Immature natural killer cell (primary cell): ENCODE measurements at places on chromosomes 11 and 22.

GRCh38 chr22:17152971-17153370 is 6.1 kb downstream of the HDHD5 start:
- DNase-seq: no peak

- no peak for DNase-seq
Observed at GRCh38 chr11:3055891-3056290, 1.3 kb downstream of the CARS1 start.

GRCh38 chr11:76748948-76749347 is 34.2 kb upstream of the TSKU start:
- no peak for DNase-seq

DNA sequence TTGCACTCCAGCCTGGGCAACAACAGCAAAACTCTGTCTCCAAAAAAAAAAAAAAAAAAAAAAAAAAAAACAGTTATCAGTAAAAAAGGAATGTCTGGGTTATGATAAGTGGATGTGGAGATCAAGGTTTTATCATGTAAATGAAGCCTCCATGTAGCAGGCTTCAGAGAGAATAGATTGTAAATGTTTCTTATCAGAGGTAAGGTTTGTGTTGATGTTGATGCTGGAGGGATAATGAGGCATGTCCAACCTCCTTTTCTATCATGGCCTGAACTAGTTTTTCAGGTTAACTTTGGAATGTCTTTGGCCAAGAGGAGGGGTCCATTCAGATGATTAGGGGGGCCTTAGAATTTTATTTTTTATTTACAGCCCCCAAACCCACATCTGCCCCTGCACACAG is 35.4 kb upstream of the TREH start:
- DNase-seq: no peak

GRCh38 chr11:36313750-36314433 is 17.8 kb downstream of the PRR5L start:
- no peak for DNase-seq

DNA sequence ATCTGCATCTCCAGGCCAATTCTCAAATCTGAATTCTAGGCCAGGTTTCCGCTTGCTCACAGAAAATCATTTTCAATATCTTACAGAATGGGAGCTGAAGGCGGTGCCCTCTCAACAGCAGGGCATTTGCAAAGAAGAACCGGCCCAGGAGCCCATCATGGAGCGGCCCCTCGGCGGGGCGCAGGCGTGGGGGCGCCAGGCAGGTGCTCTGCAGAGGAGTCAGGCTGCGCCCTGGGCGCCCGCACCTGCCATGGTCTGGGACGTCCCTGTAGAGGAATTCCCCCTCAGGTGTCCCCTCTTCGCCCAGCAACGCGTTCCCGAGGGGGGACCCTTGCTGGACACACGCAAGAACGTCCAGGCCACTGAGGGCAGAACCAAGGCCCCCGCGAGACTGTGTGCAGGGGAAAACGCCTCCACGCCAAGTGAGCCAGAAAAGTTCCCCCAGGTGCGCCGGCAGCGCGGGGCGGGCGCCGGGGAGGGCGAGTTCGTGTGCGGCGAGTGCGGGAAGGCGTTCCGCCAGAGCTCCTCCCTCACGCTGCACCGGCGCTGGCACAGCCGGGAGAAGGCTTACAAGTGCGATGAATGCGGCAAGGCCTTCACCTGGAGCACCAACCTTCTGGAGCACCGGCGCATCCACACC is 11.5 kb downstream of the ZNF74 start:
- DNase-seq: no peak

- no peak for DNase-seq
Observed at GRCh38 chr11:3182462-3182852, 17.3 kb upstream of the OSBPL5 start.

GRCh38 chr22:29337631-29338284 is 22.3 kb upstream of the RASL10A start:
- DNase-seq: no peak

GRCh38 chr22:37427135-37427710 is at the start of gene ELFN2:
Gene ELFN2 (minus strand): TSS chr22:37427479. CDS start chr22:37375534, 51,945 bp downstream.
- no peak for DNase-seq

- no peak for DNase-seq
Observed at GRCh38 chr11:127182586-127183203, 182.1 kb upstream of the KIRREL3 start.

DNA sequence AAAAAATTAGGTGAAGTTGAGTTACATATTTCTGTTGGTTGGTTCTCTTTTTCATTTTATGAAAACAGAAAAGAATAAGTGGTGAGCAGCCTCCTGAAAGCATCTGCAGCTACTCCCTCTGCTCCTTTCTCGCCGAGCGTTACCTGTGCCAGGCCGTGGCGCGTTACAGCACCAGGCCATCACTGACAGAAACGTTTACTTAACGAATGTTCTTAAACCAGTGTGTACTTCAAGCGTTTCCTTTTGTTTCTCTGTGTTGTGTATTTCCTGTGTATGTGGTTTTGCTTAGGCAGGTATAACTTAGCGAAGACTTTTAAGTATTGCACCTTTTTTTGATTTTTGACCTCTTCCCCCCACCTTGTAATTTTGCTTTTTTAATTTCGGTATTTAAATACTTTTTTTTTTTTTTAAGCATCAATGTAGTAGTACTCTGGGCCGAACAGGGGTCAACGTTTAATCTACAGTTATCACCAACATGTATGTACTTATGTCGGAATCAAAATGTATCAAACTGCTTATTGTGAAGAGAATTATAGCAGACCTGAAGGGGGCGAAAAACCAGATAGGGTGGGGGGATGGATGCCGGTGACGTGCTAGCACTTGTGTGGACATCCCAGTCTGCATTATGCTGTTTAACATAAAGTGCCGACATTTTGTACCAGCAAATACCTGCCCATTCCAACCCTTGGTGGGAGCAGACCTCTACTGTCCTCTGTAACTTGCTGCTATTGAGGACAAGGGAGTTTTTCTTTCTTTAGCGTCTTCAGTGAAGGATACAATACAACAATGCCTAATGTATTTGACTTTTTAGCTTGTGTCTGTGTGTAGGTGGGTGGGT is 21.6 kb upstream of the ADSL start:
- DNase-seq: peak; percentile 35

- no peak for DNase-seq
Observed at GRCh38 chr11:2772544-2773031, 72.8 kb upstream of the KCNQ1OT1 start.

DNA sequence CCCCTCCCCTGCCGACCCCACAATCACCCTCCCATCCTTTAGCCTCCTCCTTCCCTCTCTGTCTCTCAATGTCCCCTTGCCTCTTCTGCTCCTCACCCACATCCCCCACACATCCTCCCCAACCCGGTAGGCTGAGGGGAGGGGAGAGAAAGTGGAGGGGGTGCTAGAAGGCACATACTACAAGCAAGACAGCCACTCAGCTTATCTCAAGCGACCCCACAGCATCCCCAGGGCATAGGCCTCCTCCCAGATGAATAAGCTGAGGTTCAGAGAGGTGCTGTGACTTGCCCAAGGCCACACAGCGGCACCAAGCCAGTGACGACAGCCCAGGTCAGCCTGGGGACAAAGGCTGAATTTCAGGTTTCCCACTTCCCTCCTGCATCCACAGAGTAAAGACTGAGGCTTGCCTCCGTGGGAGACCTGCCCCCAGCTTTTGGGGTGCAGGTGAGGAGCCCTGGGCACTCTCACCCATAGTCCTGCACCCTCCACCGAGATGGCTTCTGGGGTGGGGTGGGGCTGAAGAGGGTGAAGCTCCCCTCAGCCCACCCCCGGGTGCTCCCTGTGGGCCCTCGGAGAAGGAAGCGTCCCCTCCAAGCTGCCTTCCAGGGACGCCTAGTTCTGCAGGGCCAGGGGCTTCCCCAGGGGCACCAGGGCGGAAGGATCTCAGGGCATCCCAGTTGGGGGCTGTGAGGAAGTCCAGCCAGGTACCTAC is 511 bp downstream of the RAC2 start:
- DNase-seq: no peak

DNA sequence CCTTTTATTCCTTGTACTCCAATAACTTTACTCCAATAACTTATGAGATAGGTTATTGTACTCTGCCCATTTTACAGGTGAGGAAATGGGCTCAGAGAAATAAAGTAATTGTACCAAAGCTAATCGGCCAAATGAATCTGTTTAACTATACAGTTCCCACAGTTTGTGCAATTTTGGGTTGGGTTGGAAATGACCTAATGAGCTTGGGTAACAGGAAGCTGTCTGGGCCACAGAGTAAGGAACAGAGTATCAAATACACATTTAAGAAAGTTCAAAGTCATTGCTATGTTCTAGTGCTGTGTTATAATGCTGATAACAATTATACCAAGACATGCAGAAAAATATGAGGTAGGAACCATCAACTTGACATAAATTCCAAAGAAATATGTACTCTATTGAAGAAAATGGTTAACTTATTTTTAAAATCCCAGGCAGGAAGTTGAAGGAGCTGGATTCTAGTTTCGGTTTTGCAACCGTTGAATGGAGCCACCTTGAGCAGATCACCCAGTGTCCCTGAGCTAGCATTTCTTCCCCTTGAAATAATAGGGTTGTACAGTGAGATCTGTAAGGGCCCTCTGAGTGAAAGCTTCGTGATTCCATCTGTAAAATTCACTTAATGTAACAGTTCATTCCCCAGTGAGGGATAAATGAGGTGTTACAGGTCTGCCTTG is 360.9 kb upstream of the NARS2 start:
- no peak for DNase-seq
